GM19239 (cell line): ENCODE measurements at places on chromosomes 16 and 17.

- DNase-seq: no peak
Measured at GRCh38 chr17:38786372-38786771, 13.0 kb downstream of the PIP4K2B start.

DNA sequence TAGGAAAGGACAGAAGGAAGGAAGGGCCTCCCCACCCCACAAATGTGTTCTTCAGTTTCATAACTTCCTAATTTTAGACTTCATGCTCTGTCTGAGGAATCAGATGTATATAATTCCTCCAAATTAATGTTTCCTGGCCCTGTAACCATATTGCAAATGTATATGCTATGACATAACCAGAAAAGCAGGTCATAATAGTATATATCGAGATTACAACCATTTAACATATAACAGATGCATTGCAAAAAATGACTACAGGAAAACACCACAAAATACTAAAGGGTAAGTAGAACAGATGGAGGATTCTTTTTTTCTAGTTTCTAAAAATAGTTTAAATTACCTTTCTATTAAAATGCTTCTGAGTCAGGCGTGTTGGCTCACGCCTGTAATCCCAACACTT is 3.1 kb upstream of the EXOC7 start:
- DNase-seq: no peak

- DNase-seq: no peak
Measured at GRCh38 chr16:27769561-27770255, 219.8 kb downstream of the KATNIP start.

GRCh38 chr17:8362651-8363332 is 13.7 kb downstream of the KRABD2 start:
- DNase-seq: no peak

GRCh38 chr16:57556941-57557541 is 14.6 kb downstream of the ADGRG5 start:
- no peak for DNase-seq

GRCh38 chr17:81365148-81365600 is 30.1 kb upstream of the BAHCC1 start:
- no peak for DNase-seq

DNA sequence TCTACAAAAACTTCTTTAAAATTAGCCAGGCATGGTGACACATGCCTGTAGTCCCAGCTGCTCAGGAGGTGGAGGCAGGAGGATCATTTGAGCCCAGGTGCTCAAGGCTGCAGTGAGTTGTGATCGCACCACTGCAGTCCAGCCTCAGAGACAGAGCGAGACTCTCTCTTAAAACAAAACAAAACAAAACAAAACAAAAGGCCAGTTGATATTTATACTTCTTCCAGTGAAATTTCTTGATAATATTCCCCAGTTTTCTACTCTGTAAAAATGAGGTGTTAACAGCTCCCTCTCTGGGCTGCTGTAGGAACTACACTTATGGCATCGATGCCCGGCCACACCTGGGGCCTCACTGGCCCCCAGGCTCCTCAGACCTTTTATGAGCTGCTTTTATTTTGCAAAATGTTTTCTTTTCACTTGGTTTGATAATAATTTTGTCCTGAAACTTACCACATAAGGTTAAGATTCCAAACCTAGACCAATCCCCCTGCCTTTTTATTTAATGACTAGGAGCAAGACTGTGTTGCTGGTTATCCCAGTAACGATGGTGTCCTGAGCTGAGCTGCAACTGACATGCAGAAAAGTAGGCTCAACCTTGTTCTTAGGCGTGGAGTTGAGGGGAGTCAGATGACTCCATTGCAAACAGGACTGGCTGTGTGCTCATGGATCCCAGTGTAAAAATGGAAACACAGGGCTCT is 17.6 kb downstream of the MAPK8IP3 start:
- no peak for DNase-seq

GRCh38 chr17:79841369-79842135 is 2.3 kb upstream of the CBX4 start:
- no peak for DNase-seq

DNA sequence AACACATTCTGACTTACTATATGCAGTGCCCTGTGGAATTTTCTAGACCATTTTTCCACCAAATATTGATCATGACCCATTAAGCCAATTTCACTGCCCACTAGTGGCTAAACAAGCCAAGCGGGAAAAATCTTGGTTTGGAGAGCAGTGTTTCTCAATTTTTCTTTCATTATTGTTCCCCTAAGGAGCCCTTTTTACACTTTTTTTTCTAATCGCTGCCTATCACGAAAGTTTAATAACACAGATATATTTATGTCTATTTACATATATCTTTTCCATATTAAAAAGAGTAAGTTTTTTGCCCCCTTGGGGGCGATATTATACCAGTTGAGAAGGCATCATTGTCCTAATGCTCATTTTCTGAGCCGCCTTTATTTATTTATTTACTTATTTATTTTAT is 10.8 kb upstream of the TLCD3B start:
- DNase-seq: no peak

GRCh38 chr16:12197812-12198211 is 221.3 kb downstream of the SNX29 start:
- no peak for DNase-seq

DNA sequence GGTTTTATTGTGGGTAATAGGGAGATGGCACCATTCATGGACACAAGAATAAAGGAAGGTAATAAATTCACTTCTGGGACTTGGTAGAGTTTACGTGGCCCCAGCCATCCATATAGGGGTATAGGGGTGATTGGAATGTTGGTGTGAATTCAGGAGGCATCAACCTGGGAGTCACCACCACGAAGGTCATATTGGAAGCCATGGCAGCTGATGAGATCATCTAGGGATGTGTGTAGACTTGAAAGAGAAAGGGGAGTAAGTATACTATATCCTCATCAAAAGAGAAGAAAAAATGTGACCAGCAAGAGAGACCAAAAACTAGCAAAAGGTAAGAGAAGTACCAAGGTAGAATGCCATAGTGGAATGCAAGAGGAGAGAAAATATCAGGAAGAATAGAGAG is 26.6 kb upstream of the GINS3 start:
- DNase-seq: no peak

GRCh38 chr17:47423406-47424295 is 99.9 kb downstream of the EFCAB13 start:
- DNase-seq: peak; percentile 35

- no peak for DNase-seq
Measured at GRCh38 chr17:29129731-29130130, 50.5 kb downstream of the MYO18A start.
